ENCODE measurements at places on chromosomes 3 and 15.

- no peak for DNase-seq
These were observed 567.3 kb downstream of the GRM7 start for GRCh38 chr3:7428206-7428718.

DNA sequence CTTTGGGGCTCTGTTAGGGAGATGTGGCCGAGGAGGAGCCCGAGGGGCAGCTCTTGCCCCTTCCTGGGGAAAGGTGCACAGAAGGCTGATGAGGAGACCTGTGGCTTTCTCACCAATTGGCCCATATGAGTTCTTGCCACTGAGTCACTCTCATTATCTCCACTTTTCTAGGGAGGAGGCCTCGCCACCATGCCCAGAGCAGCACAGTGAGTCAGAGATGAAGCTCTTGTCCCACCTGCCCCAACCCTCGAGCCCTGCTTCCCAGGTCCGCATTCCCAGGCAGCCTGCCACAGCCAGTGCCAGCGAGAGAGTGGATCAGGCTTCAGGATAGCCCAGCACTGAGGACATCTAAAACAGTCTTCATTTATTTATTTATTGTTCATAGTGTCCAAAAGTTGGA is 53.5 kb downstream of the AMOTL2 start:
- no peak for DNase-seq

GRCh38 chr15:86659724-86660411 is 580.2 kb downstream of the AGBL1 start:
- no peak for DNase-seq

- peak; percentile 58 for DNase-seq
These were observed 31.4 kb downstream of the STARD5 start for GRCh38 chr15:81292523-81293001.

DNA sequence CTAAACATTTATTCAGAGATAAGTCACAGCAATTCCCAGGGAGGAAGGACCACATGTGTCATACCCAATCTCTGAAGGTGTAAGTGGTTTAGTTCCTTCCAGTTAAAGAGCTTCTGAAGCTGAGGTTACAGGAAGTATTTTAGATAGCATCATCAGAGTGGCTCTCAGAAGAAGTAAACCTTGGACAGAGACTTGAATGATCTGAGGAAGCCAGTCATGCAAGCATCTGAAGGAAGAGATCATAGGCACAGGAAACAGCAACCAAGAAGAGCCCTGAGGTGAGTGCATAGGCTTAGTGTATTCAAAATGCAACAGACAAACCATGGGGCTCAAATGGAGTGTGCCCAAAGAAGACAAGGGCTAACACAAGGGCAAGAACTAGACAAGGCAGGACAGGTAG is 210.3 kb downstream of the ULK4 start:
- DNase-seq: no peak

DNA sequence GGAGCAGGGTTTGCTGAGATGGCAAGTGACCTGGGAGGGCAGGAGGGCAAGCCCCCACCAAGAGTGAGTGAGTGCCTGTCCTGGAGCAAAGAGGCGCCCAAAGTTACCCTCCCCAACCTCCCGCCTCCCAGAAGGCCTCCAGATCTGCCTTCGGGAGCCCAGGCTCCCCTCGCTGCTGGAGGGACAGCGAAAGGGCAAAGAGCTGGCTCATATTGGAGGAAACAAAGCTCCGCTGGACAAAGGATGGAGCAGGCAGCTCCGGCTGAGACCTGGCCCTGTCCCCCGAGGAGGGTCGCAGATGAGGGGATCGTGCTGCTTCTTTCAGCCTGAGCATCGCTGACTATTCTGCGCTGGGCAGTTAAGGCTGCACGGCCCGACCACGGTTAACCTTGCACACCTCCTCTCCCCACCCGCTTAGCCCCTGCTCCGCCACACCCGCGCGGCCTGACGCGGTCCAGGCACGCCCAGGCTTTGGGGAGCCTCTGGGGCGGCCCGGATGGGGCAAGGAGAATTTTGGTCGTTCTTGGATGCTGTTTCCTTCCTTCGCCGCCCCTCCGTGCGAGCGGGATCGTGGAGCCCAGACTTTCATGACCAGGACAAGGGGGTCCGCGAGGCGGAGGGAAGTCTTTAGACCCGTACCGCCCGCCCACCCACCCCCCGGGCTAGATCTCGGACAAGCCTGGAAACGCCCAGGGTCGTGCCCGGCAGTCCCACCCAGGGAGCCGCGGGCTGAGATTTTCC is 651 bp downstream of the PLCD1 start:
- DNase-seq: no peak

- DNase-seq: no peak
These were observed 134.0 kb downstream of the PGPEP1L start for GRCh38 chr15:98873441-98874218.

GRCh38 chr3:23331141-23331935 is 128.2 kb downstream of the UBE2E2 start:
- no peak for DNase-seq

GRCh38 chr3:41075975-41076374 is 123.3 kb upstream of the CTNNB1 start:
- no peak for DNase-seq

DNA sequence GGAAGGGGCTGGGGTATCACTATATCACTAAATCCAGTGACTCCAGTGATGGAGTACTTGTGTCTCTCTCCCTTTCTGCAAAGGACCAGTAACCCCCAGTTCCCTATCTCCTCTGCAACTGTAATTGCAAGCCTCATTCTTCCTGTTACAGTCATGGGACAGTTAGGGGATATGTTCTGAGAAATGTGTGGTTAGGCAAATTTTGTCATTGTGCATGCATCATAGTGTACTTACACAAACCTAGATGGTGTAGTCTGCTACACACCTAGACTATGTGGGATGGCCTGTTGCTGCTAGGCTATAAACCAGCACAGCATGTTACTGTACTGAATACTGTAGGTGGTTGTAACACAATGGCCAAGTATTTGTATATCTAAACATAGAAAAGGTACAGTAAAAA is 2.2 kb downstream of the VPS8 start:
- no peak for DNase-seq

DNA sequence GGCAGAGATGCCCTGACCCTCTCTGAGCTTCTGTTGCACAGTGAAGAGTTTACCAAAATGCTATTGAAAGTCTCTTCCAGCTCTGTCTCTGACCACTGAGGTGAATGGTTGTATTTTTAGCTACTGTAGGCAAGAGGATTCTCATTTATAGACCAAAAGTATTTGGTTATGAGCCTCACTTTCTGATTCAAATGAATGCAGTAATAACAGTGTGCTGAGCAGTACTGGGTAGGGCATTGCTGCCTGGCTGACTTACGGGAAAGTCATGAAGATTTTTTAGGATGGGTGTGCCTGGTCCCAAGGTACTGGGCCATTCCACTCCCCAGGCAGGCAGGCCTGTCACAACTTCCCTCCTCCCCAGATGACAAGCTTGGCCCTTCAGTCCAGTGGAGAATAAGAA is 15.5 kb downstream of the PLA1A start:
- no peak for DNase-seq

DNA sequence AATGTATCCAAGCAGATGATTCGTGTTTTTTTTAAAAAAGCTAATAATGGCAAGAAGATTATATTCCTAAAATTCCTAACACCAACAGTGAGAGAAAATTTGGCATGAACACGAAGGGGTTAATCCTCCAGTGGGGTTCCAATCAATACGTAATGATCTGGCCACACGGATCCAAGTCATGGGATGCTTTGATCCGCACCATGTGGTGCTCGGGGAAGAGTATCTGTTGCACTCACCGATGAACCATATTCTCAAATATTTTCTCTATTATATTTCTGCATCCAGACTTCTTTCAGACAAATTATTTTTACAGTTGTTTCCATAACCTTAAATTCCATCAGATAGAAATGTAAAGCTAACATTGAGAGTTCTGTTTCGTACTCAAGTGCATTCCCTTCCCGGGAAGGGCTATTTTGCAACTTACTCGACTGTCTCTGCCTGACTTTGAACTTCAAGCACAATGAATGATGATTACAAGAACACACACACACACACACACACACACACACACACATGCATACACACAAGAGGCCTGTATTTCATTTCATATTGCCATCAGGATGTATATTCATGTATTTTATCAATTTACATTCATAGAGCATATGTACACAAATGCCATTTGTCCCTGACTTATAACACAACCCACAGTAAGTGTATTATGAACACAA is 567.2 kb downstream of the FOXP1 start:
- no peak for DNase-seq

DNA sequence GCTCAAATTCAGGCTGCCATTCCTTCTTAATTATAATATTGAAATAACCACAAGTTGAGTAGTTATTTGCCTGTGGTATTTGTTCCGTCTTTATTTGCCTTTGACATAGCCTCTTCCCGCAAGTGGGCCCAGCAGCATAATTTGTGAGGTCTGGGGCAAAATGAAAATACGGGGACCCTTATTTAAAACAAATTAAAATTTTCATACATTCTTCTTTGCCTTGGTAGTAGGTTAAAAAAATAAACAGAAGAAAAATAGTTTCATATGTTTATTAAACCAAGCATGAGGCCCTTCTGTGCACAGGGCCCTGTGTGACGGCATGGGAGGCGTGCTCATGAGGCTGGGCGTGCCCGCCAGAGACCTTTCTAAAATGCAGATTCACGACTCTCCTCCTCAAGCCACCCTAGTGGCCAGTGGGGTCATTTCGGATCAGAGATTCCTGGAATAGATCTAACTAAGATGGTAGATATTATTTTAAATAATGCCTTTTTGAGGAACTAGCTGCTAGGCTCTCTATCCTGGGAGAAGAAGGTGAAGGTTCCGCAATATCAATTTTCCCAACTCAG is 35.4 kb downstream of the MASP1 start:
- DNase-seq: no peak

- no peak for DNase-seq
These were observed 3.5 kb downstream of the SLTM start for GRCh38 chr15:58929891-58930416.

- DNase-seq: no peak
These were observed 54.8 kb downstream of the MEGF11 start for GRCh38 chr15:66198757-66199156.

DNA sequence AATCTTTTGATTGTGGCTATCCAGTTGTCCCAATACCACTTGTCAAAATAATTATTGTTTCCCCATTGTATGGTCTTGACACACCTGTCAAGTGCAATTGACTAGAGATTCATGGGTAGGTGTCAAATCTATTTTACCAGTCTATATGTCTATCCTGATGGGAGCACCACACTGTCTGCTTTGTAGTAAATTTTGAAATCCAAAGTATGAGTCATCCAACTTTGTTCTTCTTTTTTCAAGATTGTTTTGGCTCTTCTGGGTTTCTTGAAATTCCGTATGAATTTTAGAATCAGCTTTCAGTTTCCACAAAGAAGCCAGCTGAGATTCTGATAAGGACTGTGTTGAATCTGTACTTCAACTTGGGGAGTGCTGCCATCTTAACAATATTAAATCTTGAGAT is 71.9 kb downstream of the CSNK1G1 start:
- DNase-seq: no peak

- no peak for DNase-seq
These were observed 46.4 kb downstream of the TNFAIP8L3 start for GRCh38 chr15:51048308-51048707.

DNA sequence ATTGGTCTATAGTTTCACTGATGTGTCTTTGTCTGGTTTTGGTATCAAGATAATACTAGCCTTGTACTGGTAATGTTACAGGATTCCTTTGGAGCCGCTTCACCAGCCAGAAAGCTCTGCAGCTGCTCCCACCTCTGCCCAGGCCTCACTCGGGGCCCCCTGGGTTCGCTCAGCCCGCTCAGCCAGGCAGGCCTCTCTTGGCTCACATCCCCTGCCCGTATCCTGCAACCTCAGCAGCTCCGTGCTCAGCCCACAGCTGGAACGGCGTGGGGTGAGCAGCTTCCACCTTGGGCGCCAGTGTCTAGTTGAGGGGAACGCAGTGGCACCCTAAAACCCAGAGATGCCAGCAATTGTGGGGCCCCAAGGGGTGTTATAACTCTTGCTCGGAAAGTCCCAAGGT is 429.7 kb upstream of the ROBO2 start:
- DNase-seq: no peak

- no peak for DNase-seq
These were observed 23.7 kb downstream of the XXYLT1 start for GRCh38 chr3:195247086-195247862.

GRCh38 chr3:170656284-170656683 is 70.4 kb upstream of the SLC7A14 start:
- DNase-seq: no peak

DNA sequence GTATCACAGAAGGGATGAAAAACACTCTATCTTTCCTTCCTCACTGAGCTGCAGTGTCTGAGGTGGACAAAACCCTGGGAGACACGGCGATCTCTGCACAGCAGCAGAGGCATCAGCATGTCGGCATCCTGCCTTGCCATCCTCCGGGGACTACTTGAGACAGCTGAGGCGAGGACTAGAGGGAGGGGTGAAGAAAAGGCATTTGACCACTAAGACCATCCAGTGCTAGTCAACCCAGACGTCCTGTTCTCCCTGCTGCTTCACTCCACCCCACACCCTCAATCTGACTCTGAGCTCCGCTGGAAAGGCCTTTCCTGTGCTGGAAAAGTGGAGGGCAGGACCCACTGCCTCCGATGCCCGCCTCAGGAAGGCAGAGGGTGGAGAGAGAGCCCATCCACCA is 67.3 kb downstream of the VGLL4 start:
- DNase-seq: no peak

GRCh38 chr3:129439226-129439816 is 427 bp downstream of the MBD4 start:
- DNase-seq: peak; percentile 58

DNA sequence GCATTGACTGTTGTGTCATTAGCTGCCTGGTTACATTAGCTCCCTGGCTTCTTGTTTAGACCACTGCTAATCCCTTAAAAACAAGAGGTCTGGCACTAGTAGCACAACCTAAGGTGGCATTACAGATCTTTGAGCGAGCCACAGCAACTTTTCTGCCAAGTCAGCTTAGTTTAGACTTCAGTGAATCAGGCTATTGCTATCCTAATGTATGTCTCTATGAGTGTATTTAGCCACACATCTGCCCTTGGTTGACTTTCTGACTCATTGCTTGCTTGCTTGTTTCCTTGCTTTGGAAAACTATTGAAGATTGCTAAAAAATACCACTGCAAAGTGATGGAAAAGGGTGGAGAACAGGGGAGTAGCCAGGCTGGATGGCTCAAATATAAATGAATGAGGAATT is 50.2 kb downstream of the CHP1 start:
- no peak for DNase-seq

- DNase-seq: no peak
These were observed 85.6 kb downstream of the MYLK start for GRCh38 chr3:123798550-123798949.

DNA sequence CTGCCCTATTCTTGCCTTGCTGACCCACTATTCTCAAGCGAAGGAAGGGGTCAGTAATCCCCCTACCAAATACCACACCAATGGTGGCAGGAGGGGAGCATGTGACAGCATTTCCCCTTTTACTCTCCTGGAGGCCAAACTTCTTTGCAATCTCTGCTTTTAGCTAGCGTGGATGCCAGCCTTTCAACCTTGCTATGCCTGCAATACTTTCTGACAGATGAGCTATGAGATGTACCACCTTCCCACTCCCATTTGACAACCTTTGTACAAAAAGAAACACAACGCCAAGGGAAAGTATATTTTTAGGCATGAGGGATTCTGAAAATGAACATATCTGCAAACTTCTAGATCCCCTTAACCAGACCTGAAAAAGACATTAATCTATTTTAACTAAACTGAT is 302.1 kb downstream of the FHIT start:
- no peak for DNase-seq

Data from CD4-positive, alpha-beta T cell treated with Interleukin-6 for 4 hours (primary cell).